ENCODE measurements at places on chromosomes 12 and 14.

DNA sequence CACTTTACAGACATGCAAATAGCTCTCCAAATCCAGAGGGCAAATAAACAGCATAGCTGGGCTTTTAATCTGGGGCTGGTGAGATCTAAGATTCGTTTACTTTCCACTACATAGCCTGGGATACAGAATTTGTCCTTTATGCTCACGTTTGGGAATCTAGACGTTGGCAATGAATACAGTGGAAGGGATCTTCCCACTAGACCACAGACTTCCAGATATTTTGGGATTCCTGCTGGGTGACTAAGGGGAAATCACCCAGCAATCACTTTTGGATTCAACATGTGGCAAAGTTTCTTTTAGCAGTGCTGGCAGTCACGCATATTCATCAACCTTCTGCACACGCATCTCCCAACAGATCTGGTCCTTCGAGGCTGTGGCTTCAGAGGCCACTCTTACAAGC, 23.5 kb downstream of the APPL2 start:
- no peak for DNase-seq

DNA sequence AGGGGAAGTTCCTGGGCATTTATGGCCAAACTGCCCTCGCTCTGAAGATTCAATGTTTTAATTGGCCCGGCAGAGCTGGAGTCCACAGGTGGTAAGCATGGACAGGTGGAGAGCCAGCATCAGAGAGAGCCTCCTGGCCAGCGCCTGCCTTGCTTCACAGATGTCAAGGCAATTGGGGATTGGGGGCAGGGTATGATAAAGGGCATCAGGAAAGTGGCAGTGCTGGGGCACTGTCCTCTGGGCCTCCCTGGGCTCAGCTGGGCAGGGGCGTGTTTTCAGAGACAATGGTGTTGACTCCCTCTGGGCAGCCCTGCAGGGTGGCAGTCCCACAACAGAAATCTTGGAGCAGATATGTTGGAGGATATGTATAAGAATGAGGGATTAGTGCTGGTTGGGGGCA, 237.3 kb downstream of the CACNA1C start:
- DNase-seq, result no peak

DNA sequence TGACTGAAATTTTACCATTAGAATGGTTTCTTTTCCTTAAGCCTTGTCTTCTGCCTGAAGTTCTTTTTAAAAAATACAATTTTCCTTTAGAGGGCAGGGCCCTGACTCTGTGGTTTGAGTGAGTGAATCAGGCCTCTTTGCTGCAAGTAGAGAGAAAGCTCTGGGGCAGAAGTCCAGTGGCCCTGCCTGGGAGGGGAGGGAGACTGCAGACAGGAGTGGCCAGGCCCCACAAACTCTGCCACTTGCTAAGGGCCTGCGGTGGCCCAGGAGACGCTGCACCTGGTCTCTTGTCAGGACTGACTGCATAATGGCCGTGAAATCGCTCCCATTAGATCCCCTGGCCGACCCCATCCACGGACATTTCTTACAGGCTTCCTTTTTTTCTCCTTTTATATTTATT, 25.5 kb downstream of the TSPAN11 start:
- DNase-seq, result no peak

GRCh38 chr14:103393676-103394626, 8.7 kb downstream of the MARK3 start:
- DNase-seq, result no peak

GRCh38 chr14:56334458-56334857, 216.2 kb downstream of the PELI2 start:
- DNase-seq, result no peak

DNA sequence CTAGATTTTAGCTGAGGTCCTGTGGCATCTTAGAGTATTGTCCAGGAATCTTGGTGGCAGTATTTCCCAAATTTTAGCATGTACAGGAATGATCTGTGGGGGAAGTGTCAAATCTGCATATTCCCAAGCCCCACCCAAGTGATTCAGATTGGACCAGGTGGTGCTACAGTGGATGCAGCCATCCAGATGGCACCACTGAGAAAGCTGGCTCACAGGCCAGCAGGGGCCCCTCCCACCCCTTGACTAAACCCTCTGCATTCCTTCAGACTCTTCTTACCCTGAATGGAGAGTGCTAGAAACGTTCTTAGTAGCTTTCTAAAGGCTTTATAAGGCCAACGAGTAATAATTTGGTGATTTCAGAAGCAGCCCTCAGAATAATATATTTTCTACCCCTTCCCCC, 255.2 kb downstream of the NRXN3 start:
- DNase-seq, result no peak

All from activated CD4-positive, alpha-beta T cell treated with anti-CD3 and anti-CD28 coated beads, Interleukin-2, amount 50 U/mL, for 24 hours (primary cell).